ENCODE measurements at places on chromosomes 5 and 9.
A peak's percentile ranks its signal among the peaks of the same experiment; 100 is the strongest.

DNA sequence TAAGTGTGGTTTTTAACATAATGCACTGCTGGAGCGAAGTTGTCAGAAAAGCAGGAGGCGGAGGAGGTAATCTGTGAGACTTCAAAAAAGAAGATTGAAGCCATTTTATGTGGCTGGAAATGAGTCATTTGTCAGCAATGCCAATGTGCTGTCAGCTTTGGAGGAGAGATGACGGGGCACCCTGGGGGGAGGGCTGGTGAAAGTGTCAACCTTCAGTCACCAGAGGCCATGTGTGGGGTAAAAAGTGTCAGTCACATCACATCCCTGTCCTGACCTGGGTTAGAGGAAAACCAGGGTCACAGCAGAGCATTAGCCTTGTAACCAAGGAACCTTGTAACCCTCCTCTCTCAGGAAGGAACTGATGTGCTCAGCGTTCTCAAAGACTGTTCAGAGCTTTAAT lies 59.1 kb downstream of the TLR4 start:
- DNase-seq: no peak

DNA sequence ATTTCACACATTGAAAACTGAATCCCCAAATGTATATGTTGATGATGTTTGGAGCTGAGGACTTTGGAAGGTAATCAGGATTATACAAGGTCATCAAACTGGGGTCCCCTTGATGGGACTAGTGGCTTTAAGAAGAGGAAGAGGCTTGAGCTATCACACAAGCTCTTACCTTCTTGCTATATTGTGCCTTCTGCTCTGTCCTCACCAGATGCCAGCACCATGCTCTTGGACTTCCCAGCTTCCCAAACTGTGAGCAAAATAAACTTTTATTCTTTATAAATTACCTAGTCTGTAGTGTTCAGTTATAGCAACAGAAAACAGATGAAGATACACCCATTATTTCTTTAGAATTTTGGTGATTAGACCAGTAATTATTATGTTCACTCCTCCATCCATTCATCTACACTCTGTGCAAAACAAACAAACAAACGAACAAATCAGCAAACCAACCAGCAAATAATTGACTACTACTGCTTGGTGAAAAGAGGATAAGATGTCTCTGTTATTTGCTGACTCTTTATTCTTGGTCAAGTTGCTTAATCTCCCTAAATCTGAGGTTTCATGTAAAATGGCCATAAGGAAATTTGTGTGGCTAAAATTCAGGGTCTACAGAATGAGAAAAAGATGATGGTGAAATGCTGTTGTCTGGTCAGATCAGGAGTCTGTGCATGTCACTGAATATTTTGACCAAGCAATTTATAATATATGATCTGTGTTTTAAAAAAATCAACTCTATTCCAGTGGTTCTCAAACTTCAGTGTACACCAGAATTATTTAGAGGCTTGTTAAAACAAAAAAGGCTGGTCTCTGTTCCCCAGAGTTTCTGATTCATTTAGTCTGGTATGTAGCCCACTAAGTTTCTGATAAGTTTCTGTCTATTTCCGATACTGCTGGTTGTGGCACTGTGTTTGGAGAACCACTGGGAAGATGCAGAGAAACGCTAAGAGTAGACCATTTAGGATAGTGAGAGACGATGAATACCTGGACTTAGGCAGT lies 854.1 kb downstream of the MAT2B start:
- DNase-seq: no peak

GRCh38 chr5:66417781-66418180 lies 178.4 kb upstream of the MAST4 start:
- DNase-seq: no peak

DNA sequence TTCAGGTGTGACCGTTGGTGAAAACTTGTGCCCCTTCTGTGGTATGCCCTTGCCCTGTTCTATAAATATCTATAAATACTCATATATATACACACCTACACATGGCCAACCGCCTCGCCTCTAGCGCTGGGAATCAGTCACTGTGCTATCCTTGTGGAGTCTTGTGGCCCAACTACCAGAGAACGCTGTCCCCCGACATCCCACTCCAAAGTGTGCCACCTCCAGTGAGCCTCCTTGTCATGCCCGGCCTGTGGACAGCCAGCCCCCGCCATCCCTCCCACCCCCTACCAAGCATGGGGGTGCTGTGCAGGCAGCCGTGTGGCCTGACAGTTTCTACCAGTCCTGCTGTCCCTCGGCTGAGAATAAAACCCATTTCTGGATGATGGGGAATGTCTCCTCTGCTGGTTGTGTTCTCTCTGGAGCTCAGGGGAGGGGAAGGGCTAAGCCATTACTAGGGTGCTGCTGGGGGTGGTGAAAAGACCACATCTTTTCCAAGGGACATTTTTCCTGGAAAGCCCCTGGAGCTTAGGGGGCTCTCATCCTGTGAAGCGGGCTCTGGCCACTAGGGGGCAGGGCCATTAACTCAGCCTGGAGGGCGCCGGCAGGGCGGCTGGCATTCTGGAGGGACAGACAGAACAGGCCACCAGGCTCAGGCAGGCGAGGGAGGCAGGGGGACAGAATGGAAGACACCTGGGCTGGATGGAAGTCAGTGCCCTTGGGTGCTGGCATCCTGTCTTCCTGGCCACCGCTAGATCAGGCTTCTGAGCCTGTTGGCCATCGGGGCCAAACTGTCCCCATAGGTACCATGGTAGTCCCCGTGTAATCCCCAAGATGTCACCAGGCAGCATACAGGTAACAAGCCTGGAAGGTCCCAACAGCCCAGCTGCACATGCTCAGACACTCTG lies 20.7 kb downstream of the GOLGA2 start:
- DNase-seq: peak; percentile 6

- DNase-seq: no peak
These were observed 7.1 kb downstream of the CCNH start for GRCh38 chr5:87405472-87406155.

DNA sequence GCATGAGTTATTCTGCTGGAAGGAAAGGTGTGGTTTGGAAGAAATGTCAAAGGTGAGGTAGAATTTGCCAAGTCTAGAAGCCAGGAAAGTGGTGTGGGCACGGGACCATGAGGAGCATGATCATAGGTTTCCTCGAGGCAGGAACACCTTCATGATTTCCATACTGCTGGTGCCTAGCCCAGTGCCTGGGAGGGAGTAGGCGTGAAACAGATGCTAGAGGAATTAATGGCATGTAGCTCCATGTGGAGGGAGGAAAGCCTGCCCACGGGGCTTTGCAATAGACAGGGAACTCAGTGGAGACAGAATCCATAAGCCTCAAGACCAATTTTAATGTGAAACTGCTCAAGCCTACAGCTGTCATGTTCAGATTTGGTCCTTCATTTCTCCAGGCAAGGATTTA lies 35.1 kb downstream of the TTLL11 start:
- no peak for DNase-seq

DNA sequence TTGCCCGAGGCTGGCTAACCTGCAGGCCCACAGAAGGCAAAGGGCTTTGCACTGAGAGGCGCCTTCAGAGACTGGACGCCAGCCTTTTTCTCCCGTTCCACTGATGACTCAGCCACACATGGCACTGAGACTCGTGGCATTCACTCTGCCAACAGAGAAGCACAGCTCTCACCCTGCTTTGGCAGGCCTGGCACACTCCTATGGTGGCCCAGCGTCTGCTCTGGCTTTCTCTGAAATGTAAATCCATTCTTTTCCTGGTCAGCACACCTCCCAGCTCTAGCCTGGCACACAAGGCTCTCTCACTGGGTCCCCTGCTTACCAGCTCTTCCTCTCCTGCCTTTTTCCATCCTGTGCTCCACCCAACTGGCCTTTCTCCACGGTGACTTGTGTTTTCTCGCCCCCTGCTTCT lies 5.9 kb upstream of the MELK start:
- DNase-seq: no peak

DNA sequence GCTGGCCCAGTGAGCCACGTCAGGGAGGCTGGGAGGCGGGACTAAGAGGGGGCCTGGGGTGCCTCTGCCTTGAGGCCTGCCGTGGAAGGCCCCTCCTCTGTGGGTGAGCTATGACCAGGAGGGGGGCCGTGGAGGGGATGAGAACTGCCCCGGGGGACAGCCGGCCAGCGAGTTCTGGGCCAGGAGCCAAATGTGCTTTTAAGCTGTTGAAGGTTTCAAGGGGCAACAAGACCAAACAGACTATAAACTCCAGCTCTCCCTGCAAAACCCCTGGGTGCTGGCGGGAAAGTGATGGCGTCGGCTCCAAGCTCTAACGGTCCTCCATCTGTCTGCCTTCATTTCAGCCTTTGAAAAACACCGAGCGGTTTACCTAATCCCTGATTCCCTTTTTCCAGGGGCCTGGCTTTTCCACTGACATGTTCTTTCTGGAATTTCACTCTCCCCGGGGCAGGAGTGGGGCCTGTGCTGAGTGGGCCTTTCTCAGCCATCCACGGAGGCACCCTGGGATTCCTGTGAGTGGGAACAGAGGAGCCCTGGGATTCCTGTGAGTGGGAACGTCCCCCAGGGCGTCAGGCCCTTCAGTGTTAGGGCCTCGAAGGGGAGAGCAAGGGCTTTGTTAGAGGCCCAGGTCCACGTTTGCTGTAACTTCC lies 65.6 kb downstream of the COL5A1 start:
- DNase-seq: peak; percentile 78

- peak; percentile 34 for DNase-seq
These were observed 14.1 kb upstream of the SFXN1 start for GRCh38 chr5:175464074-175464941.

DNA sequence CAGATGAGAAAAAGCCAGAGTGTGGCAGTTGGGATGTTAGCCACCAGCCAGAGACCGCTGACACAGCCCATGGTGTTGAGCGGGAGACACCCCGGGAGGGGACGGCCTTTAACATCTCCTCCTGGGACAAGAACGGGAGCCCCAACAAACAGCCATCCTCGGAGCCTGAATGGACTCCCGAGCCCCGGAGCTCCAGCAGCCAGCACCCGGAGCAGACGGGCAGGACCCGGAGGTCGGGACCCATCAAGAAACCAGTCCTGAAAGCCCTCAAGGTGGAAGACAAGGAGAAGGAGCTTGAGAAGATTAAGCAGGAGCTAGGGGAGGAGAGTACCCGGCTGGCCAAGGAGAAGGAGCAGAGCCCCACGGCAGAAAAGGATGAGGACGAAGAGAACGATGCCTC lies 28.0 kb upstream of the POMT1 start:
- DNase-seq: no peak

DNA sequence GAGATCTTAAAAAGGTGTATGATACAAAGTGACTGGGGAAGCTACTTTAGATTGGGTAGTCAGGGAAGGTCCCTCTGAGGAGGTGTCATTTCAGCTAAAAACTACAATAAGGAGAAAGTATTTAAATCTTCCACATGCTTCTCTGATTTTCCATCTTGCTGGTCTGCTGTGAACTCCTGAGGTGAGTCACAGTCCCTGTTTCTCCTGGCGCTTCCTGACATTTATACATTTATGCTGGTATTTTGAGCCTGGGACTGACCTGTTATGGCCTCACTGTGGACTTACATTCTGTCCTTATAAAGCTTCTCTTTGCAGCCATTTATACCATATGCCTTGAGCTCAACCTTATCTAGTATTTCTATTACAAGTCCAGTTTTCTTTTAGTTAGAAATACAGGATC lies 95.1 kb downstream of the MED27 start:
- DNase-seq: no peak

DNA sequence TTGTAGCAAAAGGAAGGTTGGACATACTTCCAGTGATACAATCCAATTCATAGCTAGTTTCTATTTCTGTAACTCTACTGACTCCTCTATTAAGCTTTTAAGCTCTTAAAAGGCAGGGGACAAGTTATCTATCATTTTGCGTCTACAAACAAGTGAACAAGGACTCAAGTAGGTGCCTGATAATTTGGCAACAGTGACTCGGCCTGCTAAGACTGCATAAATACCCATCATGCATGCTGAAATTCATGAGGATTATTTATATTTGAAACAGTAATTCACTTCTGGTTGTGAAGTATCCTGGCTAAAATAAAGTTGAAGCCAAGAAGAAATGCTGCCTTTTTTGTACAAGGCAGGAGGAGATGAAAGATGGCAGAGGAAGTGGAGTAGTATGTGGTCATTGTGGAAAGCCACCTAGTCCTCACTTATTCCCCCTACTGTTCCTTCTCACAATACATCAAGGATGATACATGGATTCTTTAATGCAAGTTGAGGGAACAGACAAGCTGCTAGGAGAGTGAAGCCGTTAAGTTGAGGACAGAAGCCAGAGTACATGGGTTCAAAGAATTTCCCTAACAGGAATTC lies 74.0 kb downstream of the MRPS27 start:
- DNase-seq: no peak

DNA sequence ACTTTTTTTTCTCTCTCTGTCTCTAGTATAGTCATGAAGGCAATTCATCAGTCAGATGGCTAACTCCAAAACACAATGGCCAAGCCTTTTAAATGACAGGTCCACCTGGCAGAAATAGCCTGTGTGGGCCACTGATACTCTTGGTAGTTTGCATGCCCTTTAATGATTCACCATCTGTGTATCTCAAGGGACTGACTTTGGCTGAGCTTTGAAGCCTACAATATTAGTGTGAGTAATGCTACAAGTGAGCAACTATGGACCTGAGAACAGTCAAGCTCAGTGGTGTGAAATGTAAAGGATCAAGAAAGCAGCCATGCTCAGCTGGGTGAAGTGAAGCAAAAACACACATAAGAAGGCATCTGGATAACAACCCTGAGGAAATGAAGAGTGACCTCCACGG lies 506.9 kb downstream of the TLE1 start:
- no peak for DNase-seq

- no peak for DNase-seq
These were observed 377.8 kb downstream of the CHSY3 start for GRCh38 chr5:130282049-130282448.

- no peak for DNase-seq
These were observed 1.3 kb upstream of the HABP4 start for GRCh38 chr9:96448546-96449170.

GRCh38 chr5:159877016-159877415 lies 39.3 kb upstream of the ADRA1B start:
- DNase-seq: no peak

GRCh38 chr5:129904667-129905472 lies 605 bp downstream of the CHSY3 start:
- no peak for DNase-seq

DNA sequence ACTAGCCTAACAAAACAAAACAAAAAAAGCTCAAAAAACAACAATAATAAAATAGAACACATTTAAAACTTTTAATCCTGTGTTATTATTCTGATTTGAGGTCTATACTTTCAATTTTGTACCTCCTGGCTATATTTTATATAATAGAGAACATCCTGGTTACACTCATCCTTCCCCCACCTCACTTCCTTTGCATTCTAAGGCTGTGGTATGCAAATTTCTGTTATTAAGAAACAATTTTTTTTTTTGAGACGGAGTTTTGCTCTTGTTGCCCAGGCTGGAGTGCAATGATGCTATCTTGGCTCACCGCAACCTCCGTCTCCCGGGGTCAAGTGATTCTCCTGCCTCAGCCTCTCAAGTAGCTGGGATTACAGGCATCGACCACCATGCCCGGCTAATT lies 3.1 kb upstream of the RPL37 start:
- no peak for DNase-seq

GRCh38 chr5:173689737-173690360 lies 73.4 kb upstream of the BOD1 start:
- no peak for DNase-seq

- DNase-seq: no peak
These were observed 216.0 kb upstream of the ANKRD55 start for GRCh38 chr5:56449071-56449640.
